ENCODE measurements at places on chromosomes 3 and 15. TPM values are rescaled to one million over a fixed set of nuclear protein-coding genes. Genes with fewer than 3 reads are reported as not detected.

Gene BTD
- 32.6 TPM for total RNA-seq

Gene COL7A1
- 22.5 TPM for total RNA-seq

Gene GOLGA8A
- 6.6 TPM for total RNA-seq

Gene TBC1D21
- total RNA-seq: not detected

Gene CD80
- total RNA-seq: 0.33 TPM

Gene MNS1
- 3.9 TPM for total RNA-seq

Gene GHSR
- not detected for total RNA-seq

Gene DOCK3
- total RNA-seq: 0.29 TPM

Gene DYNLT2B
- 8.1 TPM for total RNA-seq

Gene COPB2
- total RNA-seq: 261 TPM

Gene SLC6A11
- not detected for total RNA-seq

Gene CD200R1
- not detected for total RNA-seq

Gene NGLY1
- 28.6 TPM for total RNA-seq

Gene MAP3K13
- total RNA-seq: 10.9 TPM

Gene ASB14
- total RNA-seq: not detected

Gene GOLGA8M
- 1.2 TPM for total RNA-seq

Gene GPR156
- total RNA-seq: 0.44 TPM

Gene CRABP1
- total RNA-seq: not detected

Gene PCCB
- 70.3 TPM for total RNA-seq

Gene ISLR2
- total RNA-seq: not detected

Gene GP5
- total RNA-seq: 0.17 TPM

Gene ACAN
- under 0.01 TPM for total RNA-seq
